Body of pancreas (tissue), 4 donors: ENCODE measurements at places on chromosomes 1 and 21. TPM values are rescaled to one million over a fixed set of nuclear protein-coding genes. Genes with fewer than 3 reads are reported as not detected.

Gene INKA2
- total RNA-seq = not detected

Gene E2F2
- under 0.01 TPM for total RNA-seq

Gene HSD3B2
- not detected for total RNA-seq

Gene CRNN
- not detected for total RNA-seq

- peak; percentile 37 for DNase-seq
Measured at GRCh38 chr1:88327391-88328267, 356.4 kb upstream of the PKN2 start.

DNA sequence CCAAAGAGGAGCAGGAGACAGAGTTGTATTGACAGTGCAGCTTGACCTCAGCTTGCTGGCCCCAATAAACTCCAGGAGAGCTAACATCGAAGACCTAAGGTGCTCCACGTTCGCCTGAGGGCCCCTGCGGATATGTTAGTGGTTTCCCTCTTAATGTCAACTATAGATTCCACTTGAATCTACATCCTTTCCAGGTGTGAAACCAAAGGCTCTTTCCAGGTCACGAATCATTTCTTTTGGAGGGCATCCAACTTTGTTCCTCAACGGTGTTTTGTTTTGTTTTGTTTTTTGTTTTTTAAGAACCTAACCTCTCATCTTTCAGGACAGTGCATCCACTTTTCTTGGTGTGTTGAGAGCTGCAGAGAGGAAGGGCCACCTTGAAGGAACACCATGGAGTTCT is 267.6 kb upstream of the SGIP1 start:
- DNase-seq = no peak

- no peak for DNase-seq
Measured at GRCh38 chr1:163471779-163472650, 150.3 kb downstream of the NUF2 start.

DNA sequence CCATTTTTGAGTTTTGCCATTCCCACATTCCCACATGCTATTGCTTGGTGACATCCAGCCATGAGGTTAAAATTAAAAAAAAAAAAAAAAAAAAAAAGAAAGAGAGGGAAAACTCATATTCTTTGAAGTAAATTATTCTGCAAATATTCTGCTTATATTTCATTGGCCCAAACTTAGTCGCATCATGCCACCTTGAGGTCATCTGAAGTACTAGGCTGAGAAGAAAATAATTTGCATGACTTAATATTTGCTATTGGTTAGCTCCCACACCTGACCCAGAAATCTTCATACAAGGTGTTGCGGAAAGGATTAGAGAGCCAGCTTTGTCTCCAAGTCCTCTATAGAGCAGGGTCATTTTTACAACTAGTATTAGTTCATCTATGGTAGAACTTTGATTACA is 2206.0 kb downstream of the MRPL39 start:
- no peak for DNase-seq

DNA sequence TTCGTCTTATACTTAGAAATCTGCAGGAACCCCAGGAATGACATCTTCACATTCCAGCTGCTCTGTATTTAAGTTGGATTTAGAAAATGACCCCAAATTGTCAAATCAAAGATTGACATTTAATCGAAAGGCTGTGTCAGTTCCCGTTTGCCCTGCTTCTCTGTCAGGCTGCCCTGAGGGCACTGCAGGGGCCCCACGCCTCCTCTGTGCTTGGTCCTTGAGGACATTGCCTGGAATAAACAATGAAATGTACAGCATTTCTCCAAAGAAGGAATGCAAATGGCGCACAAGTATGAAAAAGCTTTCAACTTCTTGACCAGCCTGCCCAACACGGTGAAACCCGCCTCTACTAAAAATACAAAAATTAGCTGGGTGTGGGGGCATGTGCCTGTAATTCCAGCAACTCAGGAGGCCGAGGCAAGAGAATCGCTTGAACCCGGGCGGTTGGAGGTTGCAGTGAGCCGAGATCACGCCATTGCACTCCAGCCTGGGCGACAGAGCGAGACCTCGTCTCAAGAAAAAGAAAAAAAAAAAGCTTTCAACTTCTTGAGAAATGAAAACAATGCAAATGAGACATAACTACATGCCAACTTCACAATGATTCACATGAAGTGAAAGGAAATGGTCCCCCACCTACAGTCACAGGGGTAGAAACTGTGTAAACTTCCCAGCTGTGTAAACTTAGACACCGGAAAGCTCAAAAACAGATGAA is 3.0 kb downstream of the TMPRSS3 start:
- DNase-seq = no peak

- no peak for DNase-seq
Measured at GRCh38 chr1:57845041-57845440, 421.2 kb upstream of the DAB1 start.

- no peak for DNase-seq
Measured at GRCh38 chr1:1282998-1283397, 2.8 kb downstream of the SCNN1D start.

DNA sequence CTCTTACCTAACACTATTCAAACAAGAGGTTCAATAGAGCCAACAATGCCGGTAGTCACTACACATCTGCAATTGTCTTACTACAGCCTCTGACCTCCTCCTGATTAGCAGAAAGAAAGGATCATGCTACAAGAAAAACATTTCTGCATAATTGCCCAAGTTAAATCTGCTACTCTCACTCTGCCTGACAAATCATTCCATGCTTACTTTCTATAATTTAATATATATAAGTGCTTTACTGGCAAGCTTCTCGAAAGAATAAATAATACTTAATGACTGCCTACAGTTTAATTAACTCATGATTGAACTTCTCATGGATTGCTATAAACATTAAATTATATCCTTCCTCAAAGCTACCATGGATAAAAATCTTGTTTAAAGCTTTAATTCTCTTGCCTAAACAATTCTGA is 156.0 kb downstream of the SLC45A1 start:
- DNase-seq = no peak

- DNase-seq = no peak
Measured at GRCh38 chr1:192737306-192737705, 71.5 kb upstream of the RGS2 start.

GRCh38 chr1:115377411-115377810 is 39.4 kb upstream of the NGF start:
- no peak for DNase-seq

DNA sequence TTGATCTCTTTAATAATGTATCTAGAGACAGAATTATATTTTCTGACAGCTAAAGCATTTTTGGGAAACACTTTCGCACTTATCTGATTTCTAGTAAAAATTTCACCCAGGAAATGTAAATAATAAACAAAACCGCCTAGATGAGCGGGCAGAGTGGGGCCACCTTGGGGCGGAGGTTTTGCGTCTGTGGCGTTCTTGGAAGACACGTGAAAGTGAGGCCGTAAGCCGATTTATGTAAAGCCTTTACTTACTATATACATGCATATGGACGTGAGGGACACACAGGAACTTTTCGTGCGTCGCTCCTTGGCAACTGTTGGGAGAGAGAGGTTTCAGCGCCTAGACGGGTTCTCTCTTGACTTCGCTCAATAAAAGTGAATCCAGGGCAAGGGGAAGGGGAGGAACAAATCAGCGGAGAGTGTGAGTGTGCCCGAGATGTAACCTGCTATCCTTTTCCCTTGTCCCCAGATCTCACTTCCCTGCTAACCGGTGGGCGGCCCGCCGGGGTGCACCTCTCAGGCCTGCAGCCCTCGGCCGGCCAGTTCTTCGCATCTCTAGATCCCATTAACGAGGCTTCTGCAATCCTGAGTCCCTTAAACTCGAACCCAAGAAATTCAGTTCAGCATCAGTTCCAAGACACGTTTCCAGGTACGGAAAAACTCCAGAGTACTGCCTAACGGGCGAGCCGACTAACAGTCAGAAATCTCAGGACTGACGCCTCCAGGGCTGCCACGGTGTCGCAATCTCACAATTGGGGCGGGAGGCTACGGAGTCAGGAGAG is 1.7 kb downstream of the HLX start:
- DNase-seq = peak; percentile 74

GRCh38 chr1:205709640-205710039 is 29.3 kb upstream of the SLC45A3 start:
- no peak for DNase-seq

- DNase-seq = peak; percentile 76
Measured at GRCh38 chr1:41666981-41667631, 182.6 kb upstream of the EDN2 start.

DNA sequence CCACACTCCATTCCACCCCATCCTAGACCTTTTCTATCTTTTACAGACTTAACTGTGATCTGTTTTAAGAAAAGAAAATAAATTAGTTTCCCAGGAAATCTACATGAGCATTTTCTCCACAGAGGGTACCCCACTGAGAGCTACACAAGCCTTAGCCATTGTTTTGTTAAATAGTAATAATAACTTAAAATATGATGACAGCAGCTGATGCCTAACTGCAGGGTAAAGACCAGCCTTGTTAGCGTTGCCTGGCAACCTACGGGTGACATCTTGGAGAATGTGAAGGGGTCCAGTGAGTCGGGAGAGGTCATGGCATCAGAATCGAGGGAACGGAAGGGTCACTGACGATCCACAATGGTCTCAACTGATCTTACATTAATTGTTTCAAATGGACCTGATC is 233.2 kb upstream of the PBX1 start:
- no peak for DNase-seq

DNA sequence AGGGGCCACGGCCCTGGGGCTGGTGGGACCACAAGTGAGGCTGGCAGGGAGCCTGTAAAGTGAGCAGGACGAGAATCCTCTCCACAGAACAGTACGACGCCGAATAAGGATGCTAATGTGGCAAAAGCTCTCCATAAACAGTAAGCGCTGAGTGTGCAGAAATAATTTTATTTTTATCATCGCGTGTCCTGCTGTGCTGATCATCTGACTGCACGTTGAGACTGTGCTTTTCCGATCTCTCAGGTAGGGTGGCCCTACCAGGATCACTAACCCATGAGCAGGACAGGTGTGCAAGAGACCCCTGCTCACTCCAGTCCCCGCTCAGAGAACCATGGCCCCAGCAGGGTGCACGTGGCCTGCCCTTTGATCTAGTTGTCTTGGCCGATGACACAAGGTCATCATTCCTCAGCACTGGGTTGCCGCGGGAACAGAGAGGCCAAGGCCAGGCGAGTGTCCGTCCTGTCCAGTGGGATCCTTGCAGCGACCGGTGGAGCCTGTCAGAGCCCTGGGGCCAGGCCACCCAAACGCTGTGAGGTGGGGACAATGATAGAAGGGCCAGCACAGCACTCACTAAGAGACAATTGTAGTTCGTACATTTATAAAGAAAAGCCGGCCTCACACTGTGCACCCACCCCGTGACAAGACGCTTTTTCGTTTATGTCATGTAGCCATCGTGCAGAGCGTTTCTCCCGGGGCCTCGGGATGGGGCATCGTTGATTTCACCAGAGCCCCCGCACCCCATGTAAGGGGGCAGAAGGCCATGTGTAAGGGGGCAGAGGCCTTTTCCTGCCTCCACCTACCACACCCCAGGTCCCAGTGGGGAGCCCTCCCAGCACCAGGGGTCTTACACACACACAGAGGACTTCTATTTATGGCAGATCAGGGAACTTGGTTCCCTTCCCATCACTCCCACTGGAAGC is 52.7 kb upstream of the ADARB1 start:
- DNase-seq = no peak

DNA sequence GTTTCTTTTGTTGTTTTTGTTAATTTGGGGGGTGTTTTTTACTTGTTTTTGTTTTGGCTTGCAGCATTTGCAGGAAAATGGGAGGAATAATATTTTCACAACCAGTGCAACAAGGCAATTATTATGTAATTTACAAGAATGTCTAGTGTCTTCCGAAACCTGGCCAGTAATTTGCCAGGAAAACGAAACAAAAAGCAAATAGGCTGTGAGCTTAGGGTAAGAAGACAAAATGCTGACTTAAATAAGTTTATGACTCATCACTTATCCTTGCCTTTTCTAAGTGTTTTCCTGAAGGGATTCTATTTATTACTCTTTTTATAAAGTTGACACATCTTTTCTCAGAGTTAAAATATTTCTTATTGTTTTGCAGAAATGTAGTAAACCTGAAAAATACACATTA is 49.8 kb downstream of the KCNT2 start:
- DNase-seq = no peak

- no peak for DNase-seq
Measured at GRCh38 chr1:47742890-47743760, 254.1 kb downstream of the TRABD2B start.

- peak; percentile 88 for DNase-seq
Measured at GRCh38 chr1:19010995-19011844, 54.7 kb upstream of the IFFO2 start.

- no peak for DNase-seq
Measured at GRCh38 chr1:188425687-188426086, 1596.9 kb downstream of the PLA2G4A start.

DNA sequence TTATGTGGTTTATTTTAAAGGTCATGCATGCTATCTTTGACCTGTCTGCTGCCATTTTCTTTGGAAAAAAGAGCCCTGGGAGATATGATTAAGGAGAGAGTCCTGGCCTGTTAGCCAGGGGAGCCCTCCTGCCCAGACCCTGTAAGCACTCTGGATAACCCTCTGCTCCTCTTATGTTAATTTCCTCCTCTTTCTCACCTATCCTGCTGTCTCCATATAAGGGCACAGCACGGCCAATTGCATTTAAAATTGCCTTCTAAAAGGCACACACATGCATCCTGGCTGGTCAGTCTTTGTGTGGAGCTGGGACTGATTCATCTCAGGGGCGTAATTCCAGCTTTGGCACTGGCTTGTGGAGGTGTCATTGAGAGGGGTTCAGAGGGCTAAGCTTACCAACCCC is 158.9 kb downstream of the ST6GALNAC5 start:
- no peak for DNase-seq

DNA sequence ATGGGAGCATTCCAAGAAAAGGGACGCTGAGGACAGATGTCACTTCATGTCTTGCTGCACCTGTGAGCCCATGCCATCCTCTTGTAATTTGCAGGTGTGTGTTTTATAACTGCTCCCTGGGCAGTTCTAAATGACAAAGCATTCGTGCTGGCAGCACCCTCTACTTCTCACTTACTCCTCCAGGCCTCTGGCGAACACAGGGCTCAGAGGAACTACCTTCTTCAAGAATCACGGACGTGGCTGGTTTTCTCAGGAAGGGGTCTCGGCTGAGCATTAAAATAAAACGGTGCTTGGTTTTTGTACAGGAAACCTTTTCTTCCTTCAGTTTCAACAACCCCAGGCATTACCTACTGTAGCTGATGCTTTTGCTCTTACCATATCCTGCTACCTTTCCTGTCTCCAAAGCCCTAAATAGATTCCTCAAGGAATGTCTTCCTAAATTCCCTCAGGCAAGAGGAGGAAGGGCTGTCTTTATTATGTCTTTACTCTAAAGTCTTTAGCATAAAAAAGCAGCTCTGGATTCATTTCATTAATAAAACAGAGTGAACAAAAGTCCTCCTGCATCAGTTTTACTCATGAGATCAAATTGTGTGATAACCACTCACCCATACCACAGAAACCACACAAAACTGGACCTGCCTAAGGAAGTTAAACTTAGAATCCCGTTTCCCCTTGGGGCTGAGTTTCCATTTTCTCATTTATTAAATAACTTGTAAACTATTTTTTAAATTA is 79.0 kb upstream of the MAP10 start:
- DNase-seq = no peak

GRCh38 chr1:165473081-165473480 is 28.2 kb upstream of the RXRG start:
- no peak for DNase-seq
